SK-N-MC (cell line): ENCODE measurements at places on chromosomes 12 and 14.

- DNase-seq = no peak
These were observed 5.7 kb downstream of the CCND2 start for GRCh38 chr12:4279198-4279690.

- DNase-seq = no peak
These were observed 58.1 kb downstream of the ETV6 start for GRCh38 chr12:11707535-11707934.

DNA sequence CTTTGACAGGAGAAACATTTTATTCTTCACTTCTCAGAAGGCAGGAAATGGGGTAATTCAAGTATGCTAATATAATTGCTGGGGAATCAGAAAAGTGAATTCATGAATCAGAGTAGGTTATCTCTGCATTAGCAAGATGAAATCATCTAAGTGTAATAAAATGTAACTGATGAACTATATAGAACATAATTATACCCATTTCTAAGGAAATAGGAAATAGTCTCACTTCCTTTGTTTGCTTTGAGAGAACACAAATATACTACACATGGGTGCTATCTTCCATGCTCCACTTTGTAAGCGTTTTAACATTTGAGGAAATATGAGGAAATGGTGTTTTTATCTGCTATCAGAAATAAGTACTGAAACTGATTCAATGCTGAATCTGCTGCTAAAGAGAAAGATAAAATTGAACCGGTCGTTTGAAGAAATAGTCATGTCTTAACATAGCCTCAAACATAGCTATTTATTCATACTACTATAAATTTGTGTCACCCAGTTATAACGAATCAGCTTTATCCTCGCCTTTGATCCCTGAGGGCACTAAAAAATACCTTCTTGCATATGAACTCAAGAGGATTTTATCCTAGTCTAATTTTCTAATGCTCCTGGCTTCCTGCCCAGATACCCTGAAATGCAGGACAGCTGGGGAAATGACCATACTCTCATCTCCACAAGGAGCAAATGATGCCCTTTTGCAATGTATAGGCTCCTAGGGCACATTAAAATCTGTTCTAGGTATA is 696.0 kb downstream of the C12orf50 start:
- no peak for DNase-seq

GRCh38 chr12:79532907-79533288 is 157.9 kb downstream of the PAWR start:
- no peak for DNase-seq

DNA sequence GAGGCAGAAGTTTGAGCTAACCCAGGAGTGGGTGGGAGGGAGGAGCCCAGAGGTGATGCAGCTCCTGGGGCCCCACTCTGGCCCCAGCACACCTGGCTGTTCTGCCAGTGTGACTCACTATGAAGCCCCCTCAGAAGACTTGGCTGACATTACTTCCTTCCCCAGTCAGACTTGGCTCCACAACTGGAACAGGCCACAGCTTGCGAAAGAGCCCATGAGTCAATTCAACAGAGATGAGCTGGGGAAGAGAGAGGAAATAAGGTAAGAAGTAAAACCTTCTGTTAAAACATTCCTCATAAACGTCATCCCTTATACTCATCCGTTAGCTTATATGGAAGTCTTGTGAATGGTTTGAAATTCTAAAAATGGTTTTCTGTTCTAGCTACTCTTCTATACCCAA is 245.9 kb downstream of the ADAMTS20 start:
- no peak for DNase-seq

DNA sequence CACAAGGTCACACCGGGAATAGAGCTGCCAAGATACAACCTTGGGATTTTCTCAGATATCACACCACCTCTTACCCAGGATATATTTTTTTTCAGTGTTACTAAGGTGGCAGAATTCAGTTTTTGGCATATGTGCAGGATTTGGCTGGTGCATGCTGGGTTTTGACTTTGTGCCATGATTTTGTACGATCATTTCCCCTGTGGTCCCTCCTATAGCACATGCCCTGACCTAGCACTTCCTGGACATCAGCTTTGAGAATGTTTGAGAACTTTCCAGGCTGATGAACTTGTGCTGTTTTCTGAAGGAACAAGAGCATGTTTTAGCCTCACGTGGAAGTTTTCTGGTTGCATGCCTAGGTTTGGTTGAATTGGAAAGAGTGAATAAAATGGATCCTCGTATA is 11.0 kb upstream of the TBPL2 start:
- DNase-seq = no peak

DNA sequence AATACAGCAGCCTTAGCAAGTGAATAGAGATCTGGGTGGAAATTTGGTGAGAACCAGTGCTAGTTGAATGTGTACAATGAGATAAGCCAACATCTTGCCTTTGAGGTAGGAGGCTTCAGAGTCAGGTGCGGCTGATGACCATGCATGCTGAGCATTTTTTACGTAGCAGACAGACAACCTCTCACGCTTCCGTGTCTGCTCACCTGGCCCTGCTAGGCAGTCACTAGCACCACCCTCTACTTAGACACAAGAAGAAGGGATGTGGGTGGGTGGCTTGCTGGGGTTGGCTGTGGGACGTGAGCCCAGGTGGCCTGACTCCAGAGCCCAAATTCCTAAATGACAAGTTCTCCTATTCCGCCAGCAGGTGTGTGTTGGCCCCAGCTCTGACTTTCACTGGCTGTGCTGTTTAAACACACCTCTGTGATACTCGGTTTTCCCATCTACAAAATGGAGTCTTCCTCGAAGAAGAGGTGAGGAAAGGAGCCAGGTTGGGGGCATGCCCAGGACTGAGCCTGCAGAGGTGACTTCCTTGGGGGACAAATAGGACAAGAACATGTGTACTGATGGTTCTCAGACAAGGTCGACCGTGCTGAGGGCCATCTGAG is 57.8 kb upstream of the BCL11B start:
- DNase-seq = no peak

DNA sequence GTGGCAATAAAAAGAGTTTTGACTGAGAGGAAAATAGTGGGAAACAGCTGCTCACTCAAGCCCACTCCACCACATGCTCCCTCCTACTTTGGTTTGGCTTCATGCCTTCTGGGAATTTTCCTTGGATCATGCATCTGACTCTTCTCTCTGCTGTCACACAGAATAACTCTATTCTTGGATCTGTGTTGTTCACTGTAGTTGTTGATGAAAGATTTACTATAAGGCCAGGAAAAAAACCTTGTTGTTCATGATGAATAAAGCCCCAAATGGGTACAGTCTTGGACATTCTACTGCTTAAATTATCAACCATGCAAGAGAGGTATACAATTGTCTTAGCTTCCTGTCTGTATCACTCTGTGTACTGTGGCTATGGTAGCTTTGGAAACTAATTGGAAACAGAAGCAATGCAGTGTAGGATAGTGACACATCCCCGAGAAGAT is 70.5 kb downstream of the TMX1 start:
- DNase-seq = no peak

GRCh38 chr14:101620821-101621785 is 59.8 kb downstream of the DIO3 start:
- no peak for DNase-seq

- DNase-seq = no peak
These were observed 49.2 kb downstream of the NINJ2 start for GRCh38 chr12:613996-614395.

DNA sequence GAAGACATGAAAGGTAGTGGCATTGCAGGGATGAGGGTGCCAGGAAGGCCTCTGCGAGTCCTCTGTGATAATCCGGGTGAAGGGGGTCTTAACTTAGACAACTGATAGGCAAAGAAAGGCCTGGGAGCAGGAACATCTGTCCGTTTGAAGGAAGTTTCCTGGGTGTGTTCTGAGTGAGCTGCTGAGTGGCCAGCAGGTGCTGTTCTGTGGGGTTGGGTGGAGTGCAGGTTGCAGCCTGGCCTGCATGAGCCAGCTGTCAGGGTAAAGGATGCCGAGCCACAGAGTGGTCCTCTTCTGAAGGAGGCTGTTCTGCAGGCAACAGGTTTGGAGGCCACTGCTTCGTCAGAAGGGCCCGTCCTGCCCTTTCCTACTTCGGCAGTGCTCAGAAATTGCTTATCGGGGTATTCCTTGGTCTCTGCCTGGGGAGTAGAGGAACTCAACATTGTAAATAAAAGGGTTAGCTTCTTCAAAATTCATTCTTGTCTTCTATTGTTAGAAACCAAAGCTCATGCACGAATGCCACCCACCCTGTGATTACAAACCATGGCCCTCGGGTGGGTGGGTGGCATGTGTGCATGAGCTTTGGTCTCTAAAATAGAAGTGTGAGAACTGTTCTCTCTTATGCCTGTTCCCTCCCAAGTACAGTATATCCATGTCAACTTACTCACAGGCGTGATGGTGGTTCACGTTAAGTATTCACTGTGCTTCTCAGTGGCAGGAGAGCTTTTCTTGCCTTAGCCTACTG is 118.9 kb downstream of the CHST11 start:
- DNase-seq = no peak

DNA sequence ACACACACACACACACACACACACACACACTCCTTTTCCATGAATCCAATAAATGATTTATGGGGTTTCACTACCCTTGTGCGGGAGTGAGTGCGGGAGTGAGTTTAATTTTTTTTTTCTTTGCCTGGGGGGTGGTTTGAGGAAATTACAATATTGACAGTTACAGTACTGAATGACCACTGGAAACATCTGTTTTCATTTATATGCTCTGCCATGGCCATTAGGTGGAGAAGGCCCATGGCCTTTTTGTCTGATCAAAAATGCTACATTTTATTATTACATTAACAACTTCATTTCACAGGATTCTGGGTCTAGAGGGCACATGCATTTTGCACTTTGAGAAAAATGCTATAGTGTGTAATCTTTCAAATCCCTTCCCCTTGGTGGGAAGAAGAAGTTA is 5.9 kb downstream of the TBX3 start:
- no peak for DNase-seq

- DNase-seq = no peak
These were observed 14.7 kb downstream of the LETMD1 start for GRCh38 chr12:51062631-51063397.

GRCh38 chr12:52612431-52613383 is 5.7 kb downstream of the KRT73 start:
- no peak for DNase-seq
